Astrocyte of the spinal cord (primary cell): ENCODE measurements at places on chromosomes 12 and 14.
A peak's percentile ranks its signal among the peaks of the same experiment; 100 is the strongest.

GRCh38 chr12:64160021-64160710 is 61.9 kb downstream of the KICS2 start:
- peak; percentile 12 for DNase-seq

DNA sequence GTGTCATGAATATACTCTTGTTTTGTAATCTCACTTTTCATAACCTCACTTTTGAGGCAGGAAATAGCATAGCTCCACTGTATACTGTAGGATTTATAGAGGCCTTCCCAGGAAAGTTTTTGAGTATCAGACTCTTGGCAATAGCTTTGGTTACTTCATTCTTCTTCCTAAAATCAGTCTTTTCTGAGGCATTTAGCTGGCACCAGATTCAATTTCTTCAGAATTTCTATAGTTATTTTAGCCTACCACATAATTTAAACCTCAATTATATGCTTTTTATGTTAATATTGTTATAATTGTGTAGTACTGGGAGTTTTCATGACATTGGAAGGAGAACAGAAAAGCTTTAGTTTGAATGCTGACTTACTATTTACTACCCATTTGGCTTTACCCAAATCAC is 322.3 kb upstream of the FAR2 start:
- no peak for DNase-seq

GRCh38 chr12:130992448-130992847 is 38.7 kb downstream of the ADGRD1 start:
- DNase-seq: no peak

DNA sequence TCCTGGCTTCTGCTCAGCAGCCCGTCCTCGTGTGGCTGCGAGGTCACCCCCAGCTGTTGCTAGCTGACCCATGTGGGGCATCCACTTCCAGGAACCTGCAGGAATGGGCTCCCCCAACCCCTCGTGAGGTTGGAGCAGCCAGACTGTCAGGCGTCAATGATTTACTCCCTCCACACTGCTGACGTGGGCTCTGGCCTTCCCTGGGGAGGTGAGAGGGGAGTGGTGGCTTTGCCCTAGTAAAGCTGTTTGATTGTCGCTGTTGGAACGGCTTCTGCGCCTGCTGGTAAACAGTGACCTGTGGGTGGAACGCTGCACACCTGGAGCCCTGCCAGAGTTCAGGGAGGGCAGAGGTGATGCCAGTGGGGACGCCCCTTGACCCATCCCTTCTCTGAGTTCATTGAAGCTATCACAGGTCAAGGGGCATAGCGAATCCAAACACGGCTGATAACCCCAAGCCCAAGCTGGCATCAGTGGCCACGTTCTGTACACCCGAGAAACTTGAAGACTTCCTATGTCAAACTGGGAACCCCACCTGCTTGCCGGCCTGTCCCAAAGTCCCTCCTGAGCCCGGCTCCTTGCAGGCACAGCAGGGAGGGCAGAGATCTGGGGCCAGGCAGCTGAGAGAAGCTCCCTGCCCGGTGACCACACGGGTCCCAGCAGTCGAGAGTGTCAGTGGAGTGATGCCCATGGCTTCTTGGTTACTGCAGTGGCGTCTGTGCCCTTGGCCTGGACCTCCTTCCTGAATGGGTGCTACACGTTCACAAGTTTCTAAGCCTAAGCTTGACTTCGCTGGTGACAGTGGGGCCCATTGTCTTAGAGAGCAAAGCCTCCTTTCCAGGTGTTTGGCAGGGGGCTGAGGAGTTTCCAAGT is 2.7 kb downstream of the ASPG start:
- DNase-seq: no peak

DNA sequence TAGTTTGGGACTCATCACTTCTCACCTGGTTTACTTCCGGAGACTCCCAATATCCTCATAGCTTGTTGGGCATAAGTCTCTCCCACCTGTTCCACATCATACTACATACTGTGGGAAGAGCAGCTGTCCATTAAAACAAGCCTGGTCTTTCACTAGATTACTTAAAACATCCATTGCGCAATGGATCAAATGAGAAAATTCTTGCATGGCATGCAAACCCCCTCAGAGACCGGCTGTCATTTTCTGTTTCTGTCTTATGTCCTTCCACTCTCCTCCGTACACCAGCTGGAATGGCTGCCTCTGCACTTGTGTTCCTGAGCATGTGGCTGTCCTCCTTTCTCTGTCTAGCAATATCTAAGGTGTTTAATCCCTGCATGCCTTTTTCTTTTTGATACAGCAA is 265.6 kb downstream of the TMEM117 start:
- DNase-seq: no peak

- DNase-seq: peak; percentile 42
Measured at GRCh38 chr12:95943330-95943842, at the start of gene AMDHD1. Gene AMDHD1 (plus strand): TSS chr12:95943331. CDS start chr12:95943399, 68 bp downstream.

GRCh38 chr12:71756054-71756690 is 1.5 kb downstream of the RAB21 start:
- DNase-seq: no peak

GRCh38 chr12:79071498-79071897 is 206.9 kb downstream of the SYT1 start:
- no peak for DNase-seq

GRCh38 chr12:111312708-111313107 is 56.2 kb downstream of the PHETA1 start:
- no peak for DNase-seq

DNA sequence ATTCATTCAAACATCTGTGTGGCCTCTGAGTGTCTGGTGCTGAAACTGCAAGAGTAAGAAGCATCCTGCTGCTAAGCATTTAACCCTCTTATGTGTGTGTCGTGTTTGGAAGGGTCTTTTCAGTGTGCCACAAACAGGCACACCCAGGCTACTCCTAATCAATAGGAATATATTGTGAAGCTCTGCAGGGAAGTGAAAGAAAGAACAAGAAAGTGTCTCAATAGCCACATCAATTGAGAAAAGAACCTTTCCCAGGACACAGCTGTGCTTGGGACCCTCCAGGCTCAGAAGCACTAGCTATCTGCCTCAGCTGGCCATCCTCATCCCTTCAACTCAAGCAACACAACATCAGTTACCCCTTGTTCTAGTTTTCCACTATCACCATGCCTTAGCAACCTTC is 13.4 kb upstream of the KRAS start:
- no peak for DNase-seq

GRCh38 chr12:126483145-126484068 is 1418.2 kb downstream of the AACS start:
- DNase-seq: peak; percentile 84

DNA sequence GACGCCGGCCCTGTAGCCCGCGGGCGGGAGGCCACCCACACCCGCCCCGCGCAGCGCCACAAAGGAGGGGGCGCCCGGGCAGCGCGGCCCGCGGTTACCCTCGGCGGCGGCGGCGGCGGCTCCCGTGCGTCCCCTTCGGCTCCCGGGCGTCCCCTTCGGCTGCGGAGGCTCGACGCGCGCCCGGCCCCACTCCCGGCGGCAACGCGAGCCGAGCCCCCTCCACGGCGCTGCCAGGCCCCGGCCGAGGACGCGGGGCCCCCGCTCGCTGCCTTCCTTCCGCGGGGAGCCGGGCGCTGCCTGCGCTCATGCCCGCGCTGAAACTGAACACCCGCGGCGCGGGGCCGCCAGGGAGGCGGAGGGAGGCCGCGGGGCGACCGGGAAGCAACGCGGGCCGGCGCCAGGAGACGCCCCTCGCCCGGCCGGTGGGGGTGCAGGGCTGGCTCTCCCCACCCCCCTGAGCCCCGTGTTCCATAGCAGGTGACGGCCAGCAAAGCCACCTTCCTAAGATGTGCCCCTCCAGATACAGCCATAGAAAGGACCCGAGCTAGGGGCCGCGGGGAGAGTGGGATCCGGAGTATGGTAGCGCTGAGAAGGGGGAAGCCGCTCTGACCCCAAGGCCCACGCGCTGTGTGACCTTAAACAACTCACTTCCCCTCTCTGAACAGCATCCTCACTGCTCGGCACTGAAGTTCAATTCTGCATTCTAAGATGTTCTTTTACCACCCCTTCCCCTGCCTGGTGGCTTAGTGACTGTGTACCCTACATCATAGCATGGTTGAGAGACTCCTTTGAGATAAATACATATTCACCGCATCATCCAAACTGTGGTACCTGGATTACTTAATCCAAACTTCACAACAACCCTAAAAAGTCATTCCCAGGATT is 42.8 kb downstream of the KDM2B start:
- no peak for DNase-seq

- DNase-seq: no peak
Measured at GRCh38 chr14:24441485-24441884, 1.1 kb downstream of the SDR39U1 start.

DNA sequence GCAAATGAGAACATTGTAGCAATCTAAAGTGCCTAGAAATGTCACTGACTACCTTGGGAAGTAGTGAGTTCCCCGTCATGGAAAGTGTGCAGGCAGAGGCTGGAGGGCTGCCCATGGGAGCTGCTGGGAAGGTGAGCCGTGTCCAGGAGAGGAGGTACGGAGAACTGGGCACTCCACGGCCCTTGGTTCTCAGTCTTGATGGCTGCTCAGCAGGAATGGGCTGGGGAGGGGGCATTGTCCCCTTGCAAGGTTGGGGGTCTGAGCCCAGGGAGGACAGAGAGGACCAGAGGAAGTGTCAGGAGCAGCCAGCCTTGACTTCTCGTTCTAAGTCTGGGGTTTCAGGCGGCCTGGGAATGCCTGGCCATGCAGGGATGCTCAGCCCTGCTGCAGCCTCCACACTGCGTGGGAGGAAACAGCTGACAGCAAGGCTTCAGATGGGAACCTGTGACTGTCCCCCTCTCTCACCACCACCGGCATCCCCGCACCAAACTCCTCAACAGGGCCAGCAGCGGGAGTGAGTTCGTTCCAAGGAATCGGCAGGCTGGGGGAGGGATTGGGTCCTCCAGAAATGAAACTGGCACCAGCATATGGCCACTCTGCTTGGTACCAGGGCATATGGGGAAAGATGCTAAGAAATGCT is 140.2 kb downstream of the BCL11B start:
- DNase-seq: no peak

DNA sequence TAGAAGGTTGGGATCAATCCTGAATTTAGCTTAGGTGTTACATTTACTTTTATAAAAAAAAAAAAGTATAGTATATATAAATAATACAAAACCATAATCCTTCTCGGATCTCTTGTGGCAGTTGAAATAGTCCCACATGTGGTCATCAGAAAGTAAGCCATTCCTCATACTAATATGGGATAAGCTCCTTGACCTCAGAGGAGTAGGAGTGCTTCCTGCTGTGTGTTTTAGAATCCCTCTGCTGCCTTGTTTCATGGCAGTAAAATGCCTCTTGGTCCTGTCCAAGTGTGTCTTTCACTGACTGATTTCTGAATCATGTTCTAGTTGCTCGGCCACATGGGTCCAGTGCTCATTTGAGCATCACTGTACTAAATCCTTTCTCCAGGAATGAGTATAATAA is 117.0 kb downstream of the NTN4 start:
- no peak for DNase-seq

DNA sequence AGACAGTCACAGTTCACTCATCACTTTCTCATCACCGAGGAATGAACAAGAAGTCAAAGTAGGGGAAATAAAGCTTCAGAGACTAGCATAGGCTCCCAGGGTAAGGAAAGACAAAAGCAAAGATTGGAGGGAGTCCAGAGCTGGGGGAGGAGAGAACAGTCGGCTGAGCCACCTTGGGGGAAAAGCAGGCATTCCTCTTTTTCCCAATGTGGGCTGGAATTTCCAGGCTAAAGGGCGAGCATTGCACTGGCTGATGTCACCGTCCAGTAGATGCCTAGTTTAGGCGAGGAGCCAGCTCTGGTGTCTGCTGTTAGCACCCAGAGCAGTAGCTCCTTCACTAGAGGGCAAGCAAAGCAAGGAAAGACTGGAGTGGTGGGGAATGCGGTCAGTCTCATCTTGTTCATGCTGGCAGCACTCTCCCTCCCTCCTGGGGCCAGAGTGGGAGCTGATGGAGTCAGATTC is 8.5 kb upstream of the KRT75 start:
- DNase-seq: peak; percentile 67

- DNase-seq: no peak
Measured at GRCh38 chr12:45337835-45338234, 121.9 kb downstream of the ANO6 start.

- peak; percentile 50 for DNase-seq
Measured at GRCh38 chr14:35390577-35391387, 13.8 kb downstream of the NFKBIA start.

- peak; percentile 72 for DNase-seq
Measured at GRCh38 chr14:104149617-104150135, 11.3 kb downstream of the KIF26A start.

- no peak for DNase-seq
Measured at GRCh38 chr14:79424462-79424861, 786.8 kb downstream of the DIO2 start.

DNA sequence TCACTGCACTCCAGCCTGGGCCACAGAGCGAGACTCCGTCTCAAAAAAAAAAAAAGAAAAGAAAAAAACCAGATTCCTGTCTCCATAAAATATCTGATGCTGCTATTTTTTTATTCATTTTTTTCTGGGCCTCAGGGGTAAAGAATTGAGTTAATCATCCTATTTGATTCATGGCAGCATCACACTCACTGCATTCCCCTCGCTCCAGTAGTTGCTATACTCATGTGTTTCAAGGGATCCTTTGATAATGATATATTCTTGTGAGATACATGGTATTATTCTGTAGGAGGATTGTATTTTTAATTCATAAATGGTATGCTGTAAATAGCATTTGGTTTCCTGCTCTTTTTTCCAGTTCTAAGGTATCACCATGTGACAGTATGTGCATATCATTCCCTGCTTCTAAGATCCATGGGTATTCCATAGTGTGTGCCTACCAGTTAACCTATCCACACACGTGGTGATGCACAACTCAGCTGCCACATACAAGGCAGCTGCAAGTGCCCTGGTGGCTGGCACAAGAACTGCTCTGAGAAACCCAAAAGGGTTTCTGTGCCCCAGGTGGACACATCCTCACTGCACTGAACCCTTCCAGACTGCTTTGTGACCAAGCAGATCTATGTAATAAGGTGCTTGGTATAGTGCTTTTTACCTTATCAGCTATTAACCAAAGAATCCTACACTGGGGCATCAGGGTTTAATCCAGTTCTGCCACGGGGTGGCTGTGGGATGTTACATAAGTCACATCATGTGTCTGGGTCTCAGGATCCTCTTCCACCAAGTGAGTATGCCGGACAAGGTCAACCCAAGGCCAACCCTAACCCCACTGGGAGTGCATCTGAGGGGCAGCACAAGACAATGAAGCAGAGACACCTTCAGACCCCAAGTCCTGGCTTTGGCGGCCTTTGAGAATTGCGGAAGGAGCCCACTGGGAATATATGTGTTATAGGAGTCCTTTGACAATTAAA is 74.6 kb downstream of the ZFP36L1 start:
- DNase-seq: no peak

- peak; percentile 30 for DNase-seq
Measured at GRCh38 chr12:59085690-59086089, 165.4 kb upstream of the LRIG3 start.

DNA sequence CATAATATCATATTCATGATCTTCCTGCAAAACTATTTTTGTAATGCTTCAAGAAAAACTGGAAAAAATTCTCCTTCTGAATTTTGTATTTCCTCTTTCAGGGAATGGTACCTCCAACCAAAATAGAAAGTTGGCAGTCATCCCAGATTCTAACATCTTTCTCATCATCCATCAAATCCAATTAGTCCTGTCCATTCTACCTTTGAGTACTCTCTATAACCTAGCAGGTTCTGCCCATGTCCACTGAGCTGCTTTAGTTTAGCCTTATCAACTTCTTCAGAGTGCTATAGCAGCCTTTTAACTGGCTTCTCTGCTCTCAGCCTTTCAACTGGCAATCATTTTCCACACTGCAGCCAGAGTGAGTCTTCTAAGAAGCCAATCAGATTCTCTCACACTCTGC is 236.2 kb downstream of the AKAP6 start:
- peak; percentile 3 for DNase-seq
